Small intestine (tissue), 16 donors: ENCODE measurements at places on chromosomes 7 and 10. TPM values are rescaled to one million over a fixed set of nuclear protein-coding genes. Genes with fewer than 3 reads are reported as not detected.

Gene SFTPD
- polyA plus RNA-seq, result 0.07 TPM

Gene COL28A1
- polyA plus RNA-seq, result 3.1 TPM

Gene TMEM72
- polyA plus RNA-seq, result not detected

Gene CLDN3
- polyA plus RNA-seq, result 302 TPM

Gene HTR7
- polyA plus RNA-seq, result not detected

Gene STOX1
- 2.5 TPM for polyA plus RNA-seq

Gene FBXO24
- not detected for polyA plus RNA-seq

Gene SLC39A12
- not detected for polyA plus RNA-seq

DNA sequence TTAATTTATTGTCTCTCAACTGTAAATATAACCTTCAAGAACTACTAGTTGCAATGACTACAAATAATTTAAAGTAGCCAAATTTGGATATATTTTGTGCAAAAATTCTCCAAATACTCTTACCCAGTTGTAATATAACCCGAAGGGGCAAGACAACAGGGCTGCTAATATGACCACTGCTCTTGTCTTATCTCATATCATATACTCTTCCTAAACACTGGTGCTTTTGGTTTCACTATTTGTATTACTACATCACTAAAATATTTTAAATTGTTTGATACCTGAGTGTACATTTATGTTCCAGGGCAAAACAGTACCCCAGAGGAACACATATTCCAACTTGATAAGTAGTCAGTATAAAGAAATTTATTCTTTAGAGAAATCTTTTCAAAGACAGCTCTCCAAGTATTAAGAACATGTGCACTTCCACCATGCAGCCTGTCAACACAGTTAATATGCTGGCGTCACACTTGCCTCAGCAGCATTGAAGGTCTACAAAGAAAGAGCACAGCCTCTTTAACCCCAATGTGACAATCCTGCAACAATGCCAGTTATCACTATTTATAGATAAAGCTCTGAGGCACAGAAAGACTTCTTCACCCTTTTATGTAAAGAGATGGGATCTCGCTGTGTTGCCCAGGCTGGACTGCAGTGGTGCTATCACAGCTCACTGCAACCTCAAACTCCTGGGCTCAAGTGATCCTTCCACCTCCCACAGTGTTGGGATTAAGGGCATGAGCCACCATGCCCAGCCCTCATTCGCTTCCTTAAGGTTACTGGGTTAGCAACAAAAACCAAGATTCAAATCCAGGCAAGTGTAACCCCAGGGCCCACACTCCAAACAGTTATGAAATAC, 37.8 kb downstream of the RHEB start:
- no peak for DNase-seq

DNA sequence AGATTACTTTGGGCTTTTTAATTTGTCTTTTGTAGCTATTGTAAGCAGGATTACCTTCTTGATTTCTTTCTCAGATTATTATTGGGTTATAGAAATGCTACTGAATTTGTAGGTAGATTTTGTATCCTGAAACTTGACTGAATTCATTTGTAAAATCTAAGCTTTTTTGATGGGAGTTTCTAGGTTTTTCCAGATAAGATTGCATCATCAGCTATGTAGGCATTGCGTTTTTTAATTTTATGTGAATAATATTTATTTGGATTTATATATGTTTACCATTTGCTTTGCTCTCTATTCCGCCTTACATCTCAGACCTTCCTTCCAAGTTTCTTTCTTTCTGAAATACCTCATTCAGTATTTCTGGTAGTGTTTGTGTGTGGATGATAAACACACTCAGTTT, 351.7 kb upstream of the ANKRD30A start:
- no peak for DNase-seq

- no peak for DNase-seq
Observed at GRCh38 chr10:60629332-60629731, 148.9 kb upstream of the CDK1 start.

DNA sequence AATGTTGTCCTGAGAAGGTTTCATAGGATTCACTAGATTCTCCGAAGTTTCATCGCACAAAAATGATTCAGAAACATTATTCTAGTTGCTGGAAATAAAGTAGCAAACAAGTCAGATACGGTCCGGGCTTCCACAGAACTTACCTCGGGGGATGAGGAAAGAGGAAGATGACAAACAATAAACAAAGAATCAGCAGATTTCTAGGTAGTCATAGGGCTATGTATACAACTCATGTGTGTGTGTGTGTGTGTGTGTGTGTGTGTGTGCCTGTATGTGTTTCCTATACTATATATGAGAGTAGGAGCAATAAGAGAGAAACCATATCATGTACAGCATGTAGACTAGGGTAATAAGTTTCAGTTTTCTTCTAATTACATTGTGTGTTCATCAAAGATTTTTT, 16.5 kb downstream of the TMEM236 start:
- DNase-seq, result no peak

- DNase-seq, result no peak
Observed at GRCh38 chr7:41287559-41288335, 415.1 kb downstream of the INHBA start.

GRCh38 chr10:49350846-49351532, 44.9 kb downstream of the DRGX start:
- no peak for DNase-seq

DNA sequence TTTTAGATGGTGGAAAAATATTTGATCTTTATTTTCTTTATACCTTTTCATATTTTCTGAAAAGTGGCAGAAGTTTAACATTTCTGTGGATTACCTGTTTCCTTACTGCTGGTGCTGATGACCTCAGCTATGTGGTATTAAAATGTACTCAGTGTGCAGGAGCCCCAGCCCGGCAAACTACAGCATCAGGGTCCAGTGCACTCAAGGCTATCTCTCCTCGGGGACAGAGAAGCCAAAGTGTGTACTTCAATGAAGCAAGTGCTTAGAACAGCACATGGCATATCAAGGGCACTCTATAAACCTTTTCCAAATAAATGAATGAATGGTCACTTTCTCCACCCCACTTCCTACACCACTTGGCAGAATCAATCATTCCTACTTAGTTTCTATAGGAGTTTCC, 111.8 kb downstream of the HIP1 start:
- no peak for DNase-seq

DNA sequence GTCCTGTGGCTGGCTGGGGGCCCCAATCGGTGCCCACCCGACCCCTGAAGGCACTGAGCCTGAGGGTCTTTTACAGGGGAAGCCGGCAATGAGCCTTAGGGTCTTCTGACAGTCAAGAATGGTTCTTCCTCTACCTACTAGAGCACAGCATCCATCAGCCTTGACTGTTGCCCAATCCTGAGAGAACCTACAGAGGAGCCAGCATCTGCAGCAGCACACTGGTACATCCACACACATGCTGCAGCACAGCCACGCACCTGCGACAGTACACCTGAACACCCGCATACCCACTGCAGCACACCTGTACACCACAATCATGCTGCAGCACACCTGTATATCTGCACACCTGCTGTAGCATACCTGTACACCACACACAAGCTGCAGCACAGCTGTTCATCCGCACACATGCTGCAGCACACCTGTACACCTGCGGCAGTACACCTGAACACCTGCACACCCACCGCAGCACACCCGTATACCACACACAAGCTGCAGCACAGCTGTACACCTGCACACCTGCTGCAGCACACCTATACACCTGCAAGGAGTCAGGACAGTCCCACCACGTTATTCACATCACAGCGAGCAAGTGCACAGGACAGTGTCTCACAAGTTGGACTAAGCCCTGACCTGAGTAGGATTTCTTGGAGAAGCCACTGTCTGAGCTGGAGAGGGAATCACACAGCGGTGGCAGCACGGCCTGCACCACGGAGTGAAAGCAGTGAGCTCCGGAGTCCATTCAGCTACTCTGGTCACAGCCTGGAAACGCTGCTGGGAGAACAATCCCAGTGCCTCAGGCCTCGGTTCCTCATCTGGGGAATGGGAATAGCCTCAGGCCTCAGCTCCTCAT, 56.4 kb downstream of the VIPR2 start:
- DNase-seq, result no peak

DNA sequence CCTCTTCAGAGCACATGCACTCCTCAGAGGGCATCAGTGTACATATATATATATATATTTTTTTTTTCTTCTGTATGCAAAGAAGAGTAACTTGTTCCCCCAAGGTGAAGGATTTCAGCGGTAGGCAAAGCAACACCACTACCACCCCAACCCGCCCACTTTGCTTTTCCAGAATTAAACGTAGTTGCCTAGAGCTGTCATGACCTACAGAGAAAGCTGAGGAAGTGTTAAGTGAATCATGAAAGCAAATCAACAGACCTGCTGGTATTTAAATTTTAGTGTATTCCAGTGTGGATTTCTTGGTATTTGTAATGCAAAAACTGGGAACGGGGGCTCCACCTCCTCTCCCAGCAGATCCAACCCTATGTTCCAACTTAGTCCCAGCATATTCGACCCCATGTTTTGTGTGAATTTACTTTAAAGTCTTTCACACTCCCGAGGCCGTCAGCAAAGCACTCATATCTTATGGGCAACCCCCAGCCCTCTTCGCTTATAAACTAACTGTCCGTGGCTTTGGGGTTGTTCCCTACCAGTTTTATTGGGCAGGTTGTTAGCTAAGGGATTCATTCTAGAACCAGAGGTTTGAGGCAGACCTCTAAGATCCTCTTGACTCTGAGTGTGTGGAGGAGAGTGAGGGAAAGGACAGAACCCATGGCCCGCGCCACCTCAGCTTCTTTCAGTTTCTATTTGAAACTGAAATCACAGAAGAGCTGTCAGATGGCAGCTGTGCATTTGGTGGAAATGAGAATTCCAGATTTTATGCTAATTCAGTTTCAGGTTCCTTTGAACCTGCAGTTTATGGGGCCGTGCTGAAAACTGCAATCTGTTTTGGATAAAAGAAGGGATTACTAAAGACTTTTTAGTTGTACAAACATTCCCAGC, 450.2 kb upstream of the GALNT17 start:
- peak; percentile 72 for DNase-seq

DNA sequence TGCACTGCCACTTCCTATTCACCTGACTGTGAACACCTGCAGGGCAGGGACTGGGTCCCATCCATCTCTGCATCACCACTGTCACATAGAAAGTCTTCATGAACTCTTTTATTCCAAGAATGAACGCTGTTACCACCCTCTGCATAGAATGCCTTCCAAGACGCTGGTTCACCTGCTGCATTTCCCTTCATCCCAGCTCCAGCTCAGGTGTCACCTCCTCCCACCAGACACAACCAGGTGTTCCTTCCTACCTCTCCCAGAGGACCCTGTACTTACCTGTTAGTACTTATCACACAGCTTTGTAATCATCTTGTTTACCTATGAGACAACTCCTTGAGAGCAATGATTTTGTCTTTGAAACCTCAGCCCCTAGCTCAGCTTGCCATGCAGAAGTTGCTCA, 31.1 kb downstream of the SORBS1 start:
- no peak for DNase-seq

GRCh38 chr7:18313965-18314364, 181.6 kb upstream of the HDAC9 start:
- DNase-seq, result no peak

- no peak for DNase-seq
Observed at GRCh38 chr7:44116087-44116788, 7.1 kb downstream of the POLD2 start.

GRCh38 chr10:37754538-37755323, 102.7 kb downstream of the ZNF248 start:
- peak; percentile 1 for DNase-seq

DNA sequence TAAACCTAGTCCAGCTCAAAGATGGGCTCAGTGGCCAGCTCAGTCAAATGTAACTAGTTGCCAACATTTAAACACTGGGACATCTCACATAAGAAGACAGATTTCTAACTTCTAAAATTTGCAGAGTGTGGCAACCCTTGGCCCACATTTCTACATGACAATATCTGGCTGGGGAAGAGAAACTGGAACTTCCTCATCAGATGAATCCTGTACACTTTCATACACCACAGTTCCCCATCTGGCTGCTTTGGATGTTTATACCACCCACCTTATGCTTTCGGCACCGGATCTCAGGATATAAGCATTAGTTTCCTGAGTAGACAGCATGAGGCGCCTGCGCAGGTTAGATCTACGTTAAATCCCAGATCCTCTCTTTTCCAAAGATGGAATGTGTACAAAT, 199.3 kb downstream of the PRKG1 start:
- no peak for DNase-seq

GRCh38 chr7:103988468-103989199, 824 bp downstream of the RELN start:
- DNase-seq, result no peak

GRCh38 chr10:119206603-119207365, 587 bp upstream of the GRK5 start:
- DNase-seq, result peak; percentile 90

DNA sequence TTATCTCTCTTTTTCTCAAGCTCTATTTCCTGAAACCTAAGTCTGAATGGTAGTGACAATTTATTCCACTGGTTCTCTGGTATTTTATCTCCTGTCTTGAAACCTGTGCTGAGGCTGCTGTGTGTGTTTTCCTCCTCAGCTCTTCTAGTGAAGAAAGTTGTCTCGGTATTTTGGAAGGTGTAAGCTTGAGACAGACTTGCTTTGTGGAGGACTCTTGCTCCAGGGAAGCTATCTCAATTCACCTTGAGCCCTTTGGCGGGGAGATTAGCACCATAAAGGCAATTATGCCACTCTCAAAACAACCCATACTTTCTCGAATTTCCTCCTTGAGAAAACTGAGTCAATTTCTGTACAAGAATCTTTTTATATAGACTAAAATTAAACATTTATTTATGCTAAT, 141.6 kb downstream of the THSD7A start:
- no peak for DNase-seq

DNA sequence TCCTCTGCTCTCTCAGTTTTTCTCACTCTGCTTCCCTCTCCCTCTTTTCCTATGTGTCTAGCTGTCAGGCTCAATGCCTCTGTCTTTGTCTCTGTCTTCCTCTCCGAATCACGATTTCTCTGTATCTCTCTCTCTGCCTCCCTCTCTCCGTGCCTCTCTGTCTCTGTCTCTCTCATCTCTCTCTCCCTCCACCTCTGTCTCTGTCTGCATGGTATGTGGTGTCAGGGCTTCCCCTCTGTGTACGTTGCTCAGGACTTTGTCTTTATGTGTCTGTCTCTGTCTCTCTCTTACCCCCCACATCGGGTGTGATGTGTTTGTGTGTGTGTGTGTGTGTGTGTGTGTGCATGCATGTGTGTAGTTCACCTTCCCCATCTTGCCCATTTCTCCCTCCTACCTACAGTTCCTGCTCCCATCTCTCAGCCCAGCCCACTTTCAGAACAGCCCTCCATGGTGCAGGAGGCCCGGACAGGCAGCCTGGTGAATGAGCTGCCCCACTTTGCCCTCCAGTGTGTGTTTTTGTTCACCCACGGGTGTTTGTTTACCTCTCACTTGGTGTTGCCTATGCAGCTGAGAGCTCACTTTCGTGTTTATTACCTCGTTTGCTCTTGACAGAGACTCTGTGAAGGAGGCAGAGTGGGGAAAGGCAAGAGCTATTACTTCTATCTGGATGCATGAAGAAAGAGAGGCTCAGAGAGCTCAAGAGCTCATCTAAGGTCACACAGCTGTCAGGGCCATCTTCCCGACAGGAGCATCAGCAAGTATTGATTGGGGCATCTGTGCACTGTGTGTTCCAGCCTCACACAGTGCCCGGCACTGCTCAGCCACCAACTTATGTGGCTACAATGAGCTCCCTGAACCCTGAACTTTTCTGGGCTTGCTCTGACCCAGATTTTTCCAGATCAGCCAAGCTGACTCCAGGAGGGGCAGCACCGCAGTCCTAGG, 163.5 kb upstream of the ZMIZ1 start:
- DNase-seq, result no peak
